Left kidney (tissue), 8 donors: ENCODE measurements at places on chromosomes 11 and 22. TPM values are rescaled to one million over a fixed set of nuclear protein-coding genes. Genes with fewer than 3 reads are reported as not detected.

SYT7 gene
- 4.7 TPM for polyA plus RNA-seq

MMP12 gene
- 4.4 TPM for polyA plus RNA-seq

DNA sequence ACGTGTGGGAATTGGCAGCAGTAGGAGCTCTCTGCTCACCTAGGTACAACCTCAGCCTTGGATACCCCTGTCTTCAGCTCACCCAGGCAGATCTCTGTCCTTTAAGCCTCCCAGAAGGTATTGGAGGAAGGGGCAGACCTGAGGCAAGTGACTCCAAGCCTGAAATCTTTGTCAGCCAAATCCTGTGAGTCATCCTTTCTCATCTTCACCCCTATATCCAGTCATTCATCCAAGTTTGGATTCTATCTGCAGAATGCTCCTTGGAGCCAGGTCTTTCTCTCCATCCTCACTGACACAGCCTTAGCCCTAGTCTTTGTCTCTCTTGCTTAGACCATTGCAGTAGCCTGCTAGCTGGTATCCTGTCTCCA lies 10.4 kb upstream of the THY1 start:
- no peak for DNase-seq

- DNase-seq: no peak
Observed at GRCh38 chr11:121008551-121008950, 15.4 kb upstream of the TBCEL start.

DNA sequence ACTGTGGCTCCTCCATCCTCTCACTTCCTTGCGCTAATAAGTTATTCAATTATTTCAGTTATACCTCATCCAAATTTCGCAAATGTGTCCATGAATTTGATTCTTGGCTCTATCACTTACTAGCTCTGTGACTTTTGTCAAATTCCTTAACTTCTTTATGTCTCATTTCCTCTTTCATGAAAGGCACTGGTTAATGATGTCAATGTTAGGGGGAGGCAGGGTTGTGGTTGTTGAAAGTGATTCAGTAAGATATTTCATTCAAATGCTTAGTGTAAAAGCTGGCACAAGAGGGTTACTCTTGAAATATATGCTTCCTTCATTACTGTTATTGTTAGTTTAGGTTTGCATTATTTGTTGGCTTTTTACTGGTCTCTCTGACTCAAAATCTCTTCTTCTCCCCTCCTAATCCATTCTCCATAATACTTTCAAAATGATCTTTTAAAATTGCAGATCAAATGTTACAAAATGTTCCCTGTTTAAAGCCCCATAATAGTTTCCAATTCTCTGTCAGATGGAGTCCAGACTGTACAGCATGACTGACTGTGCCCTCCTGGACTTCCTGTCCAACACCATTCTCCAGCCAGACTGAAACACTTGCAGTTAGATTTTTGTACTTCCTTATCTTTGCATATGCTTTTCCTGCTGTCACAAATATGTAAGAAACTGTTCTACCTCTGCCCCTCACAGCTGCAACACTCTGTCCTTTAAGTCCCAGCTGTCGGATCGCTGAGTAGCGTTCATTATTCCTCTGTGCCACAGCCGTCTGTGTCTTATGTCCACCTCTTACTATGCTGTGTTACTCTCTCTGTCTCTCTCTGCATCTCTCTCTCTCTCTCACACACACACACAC lies 510.6 kb upstream of the RAG2 start:
- no peak for DNase-seq

DNA sequence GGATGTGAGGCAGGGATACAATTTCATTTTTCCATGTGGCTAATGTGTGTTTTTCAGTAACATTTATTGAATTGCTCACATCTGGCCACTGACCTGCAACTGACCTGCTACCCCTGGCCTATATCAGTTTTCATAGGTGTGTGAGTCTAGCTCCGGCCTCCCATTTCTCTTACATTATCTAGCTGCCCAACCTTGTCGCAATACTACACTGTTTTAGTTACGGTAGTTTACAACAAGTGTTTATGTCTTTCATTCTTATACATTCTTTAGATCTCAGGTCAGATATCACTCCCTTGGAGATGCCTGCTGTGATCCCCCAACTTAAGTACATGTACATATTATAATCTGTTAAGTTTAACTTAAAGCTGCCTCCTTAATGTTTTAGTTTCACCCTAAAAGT lies 2.3 kb upstream of the CYB5R2 start:
- no peak for DNase-seq
